ENCODE measurements at places on chromosomes 1 and 21.

GRCh38 chr1:44015206-44015605 is 16.1 kb downstream of the SLC6A9 start:
- DNase-seq = no peak

GRCh38 chr1:34162852-34163766 is 1.9 kb downstream of the CSMD2 start:
- peak; percentile 87 for DNase-seq

- DNase-seq = no peak
Measured at GRCh38 chr1:179129702-179130473, 48.0 kb downstream of the TOR3A start.

DNA sequence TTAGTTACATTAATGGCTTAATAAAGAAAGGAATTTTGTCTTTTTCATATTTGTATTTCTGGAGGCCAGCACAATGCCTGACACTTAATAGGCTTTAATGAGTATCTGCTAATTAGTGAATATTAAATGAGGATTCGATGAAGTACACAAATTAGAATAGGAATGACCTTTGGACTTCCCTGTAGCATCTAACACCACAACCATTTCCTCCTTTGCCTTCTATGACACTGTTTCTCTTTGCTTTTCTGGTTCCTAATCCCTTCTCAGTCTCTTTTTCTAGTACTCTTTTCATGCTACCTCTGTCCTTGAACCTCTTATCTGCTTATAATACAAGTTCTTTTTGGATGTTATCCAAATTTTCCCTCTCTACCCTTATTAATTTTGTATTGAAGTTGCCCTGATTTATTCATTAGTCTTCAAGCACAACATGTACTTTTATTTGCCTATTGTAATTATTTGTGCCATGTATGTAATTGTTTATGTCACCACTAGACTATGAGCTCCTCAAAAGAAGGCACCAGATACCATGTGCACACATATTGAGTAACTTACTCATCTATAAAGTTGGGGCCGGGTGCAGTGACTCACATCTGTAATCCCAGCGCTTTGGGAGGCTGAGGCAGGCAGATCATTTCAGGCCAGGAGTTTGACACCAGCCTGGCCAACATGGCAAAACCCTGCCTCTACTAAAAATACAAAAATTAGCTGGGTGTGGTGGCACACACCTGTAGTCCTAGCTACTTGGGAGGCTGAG is 23.8 kb downstream of the RPS27 start:
- DNase-seq = peak; percentile 19

DNA sequence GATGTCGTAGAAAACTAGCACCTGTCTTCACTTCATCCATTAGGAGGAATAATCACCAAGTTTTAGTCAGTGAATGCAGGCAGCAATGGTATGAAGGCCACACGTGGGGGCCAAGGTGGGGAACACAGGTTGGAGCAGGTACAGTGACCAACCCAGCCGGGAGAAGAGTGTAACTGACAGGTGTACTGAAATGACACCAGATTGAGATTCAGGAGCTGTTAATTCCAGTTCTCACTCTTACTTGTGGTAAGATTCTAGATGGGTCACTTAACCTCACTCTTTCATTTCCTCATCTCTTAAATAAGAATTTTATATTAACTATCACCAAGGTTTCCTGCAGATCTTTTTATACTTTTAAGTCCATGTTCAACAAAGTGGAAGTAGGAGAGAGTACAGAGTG is 206.2 kb upstream of the PTBP2 start:
- no peak for DNase-seq

GRCh38 chr1:35557118-35557610 is at the start of gene KIAA0319L:
KIAA0319L (minus strand) TSS chr1:35557403; CDS start chr1:35554491, 2,912 bp downstream.
- DNase-seq = no peak

DNA sequence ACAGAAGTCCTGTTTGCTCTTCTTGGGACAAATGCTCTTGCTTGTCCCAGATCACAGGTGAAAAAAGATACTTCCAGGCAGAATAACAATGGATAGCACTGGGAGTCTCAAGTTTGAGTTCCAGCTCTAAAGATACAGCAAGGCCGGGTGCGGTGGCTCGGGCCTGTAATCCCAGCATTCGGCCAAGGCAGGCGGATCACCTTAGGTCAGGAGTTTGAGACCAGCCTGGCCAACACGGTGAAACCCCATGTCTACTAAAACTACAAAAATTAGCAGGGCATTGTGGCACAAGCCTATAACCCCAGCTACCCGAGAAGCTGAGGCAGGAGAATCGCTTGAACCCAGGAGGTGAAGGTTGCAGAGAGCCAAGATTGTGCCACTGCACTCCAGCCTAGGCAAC is 337.6 kb downstream of the SMYD3 start:
- no peak for DNase-seq

DNA sequence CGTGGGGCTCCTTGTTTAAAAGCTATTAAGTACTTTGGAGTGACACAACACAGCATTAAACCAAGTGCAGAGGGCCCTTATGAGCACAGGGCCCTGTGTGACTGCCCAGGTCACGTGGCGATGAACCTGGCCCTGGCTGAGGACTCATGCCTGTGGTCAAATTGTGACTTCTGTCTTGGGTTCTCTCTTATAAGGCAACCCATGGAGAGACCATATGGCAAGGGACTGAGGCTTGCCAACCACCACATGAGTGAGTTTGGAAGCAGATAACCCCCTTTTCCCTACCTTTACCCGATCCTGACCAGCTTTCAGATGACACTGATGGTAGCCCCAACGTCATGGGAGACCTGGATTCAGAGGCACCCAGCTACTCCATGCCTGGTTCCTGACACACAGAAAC is 140.5 kb downstream of the ZBTB18 start:
- no peak for DNase-seq

- no peak for DNase-seq
Measured at GRCh38 chr1:75461808-75462325, 149.0 kb downstream of the SLC44A5 start.

GRCh38 chr1:23791516-23792047 is 637 bp downstream of the LYPLA2 start:
- DNase-seq = no peak

DNA sequence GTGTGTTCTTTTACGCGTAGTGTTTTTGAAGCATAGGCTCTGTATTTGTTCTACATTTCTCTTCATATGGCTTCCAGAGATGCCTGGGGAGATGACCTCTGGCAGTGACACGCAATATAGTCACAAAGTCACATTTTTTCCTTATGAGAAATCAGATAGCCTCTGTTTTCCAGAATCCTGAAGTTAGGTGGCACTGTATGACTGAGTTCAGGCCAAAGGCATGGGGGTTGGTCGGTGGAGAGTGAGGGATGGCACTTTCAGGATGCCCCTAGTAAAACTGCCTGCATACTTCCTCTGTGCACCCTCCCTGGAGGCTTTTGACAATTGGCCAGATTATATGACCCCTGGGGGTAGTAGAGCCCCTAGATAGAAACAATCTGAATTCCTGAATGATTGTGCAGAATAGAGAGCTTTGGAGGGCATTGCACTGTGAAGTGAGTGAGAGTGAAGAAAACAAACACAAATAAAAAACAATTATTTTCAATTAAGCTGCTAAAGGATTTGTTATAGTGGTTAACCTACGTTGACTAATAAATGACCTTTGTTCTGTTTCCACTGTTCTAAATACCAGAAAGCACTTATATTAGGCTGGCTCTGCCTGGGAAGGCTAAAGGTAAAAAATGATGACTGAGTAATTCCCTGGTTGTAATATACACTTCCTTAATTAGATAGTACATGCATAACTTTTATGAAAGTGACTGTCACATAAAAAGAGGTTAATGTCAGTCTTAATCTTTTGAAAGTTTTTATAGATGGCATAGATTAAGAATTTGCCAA is 1660.8 kb downstream of the PLA2G4A start:
- no peak for DNase-seq

GRCh38 chr1:8352471-8352845 is 34.5 kb downstream of the SLC45A1 start:
- no peak for DNase-seq

DNA sequence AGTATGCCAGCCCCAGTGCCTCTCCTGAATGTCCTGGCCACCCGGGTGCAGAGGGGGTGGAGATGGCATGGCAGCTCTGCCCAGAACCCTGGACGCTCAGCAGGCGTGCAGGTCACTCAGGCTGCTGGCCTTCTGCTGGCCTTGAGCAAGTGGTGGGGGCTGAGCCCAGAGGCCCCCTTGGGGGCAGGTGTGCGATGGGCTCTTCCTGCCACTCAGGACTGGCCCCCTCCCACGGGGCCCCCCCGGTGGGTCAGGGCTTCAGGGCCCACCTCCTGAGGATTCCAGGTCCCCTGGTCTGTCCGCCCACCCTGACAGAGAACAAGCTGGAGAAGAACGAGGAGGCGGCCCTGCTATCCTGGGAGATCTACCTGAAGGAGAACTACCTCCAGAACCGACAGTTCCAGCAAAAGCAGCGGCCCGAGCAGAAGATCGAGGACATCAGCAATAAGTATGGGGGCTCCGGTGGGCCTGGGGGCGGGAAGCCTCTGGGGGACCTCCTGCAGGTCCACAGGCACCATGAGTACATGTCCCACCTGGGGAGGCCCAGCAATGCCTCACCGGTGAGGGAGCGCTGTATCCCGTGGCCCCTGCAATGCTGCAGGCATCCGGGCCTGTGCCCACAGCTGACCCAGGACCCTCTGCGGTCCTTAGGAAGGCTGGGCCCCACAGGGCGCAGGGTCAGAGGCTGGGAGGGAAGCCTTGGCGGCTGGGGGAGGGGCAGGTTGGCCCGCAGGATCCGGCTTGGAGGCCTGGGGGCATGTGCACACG is 37.0 kb upstream of the LRRC3 start:
- no peak for DNase-seq

GRCh38 chr1:37473431-37474045 is 842 bp upstream of the ZC3H12A start:
- no peak for DNase-seq

- no peak for DNase-seq
Measured at GRCh38 chr21:42057851-42058437, 13.2 kb upstream of the UMODL1 start.

GRCh38 chr1:96722958-96723357 is 1.4 kb downstream of the PTBP2 start:
- DNase-seq = no peak

DNA sequence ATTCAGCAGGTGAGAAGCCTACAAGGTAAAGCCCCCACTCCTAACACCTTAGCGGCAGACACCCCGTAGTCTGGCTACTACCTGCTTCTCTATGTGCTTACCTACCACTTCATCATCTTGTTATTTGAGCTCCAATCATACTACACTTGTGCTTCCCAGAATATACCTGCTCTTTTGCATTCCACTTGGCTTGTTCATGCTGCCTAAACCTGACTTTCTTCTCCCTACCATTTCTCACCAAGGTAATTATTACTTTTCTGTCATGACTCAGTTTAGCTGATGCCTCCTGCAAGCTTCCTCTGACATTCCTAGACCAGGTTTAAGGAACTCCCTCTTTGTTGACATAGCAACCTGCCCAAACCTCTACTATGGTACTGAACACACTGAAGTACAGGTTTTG is 495.6 kb upstream of the C1orf87 start:
- no peak for DNase-seq

GRCh38 chr1:109312978-109313775 is 6.4 kb upstream of the MYBPHL start:
- DNase-seq = no peak

DNA sequence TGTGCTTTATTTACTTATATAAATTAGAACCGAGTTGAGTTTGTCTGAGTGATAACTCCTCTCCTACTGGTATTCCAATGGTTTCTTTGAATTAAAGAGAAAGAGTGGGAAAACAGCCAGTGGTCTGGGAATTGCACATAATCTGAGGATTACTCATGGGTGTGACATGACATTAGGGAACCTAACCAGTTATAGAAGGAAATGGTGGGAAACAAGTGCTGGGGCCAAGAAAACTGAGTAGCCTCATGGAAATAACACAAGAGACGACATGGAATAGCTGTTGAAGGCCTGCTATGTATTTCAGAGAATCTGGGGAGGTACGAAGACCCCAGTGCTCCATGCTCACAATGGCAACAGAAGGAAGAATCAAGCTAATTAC is 41.8 kb upstream of the LRRC52 start:
- no peak for DNase-seq

DNA sequence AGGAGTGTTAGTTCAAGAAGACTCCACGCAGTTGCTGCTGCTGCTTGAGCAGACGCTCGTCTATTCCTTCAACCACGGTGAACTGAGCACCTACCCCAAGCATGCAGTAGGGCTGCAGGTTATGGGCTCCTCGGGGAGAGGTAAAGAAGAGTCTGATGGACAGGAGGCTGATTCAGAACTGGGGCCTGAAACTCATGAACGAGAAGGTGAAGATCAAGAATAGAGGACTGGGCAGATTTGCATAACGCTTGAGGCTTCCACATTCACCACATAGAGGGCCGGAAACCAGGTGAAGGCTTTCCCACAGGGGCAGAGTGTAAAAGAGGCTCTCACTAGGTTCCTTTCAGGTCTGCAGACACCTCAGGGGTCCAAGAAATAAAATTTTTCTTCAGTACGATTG is 9.1 kb downstream of the ABCA4 start:
- no peak for DNase-seq

DNA sequence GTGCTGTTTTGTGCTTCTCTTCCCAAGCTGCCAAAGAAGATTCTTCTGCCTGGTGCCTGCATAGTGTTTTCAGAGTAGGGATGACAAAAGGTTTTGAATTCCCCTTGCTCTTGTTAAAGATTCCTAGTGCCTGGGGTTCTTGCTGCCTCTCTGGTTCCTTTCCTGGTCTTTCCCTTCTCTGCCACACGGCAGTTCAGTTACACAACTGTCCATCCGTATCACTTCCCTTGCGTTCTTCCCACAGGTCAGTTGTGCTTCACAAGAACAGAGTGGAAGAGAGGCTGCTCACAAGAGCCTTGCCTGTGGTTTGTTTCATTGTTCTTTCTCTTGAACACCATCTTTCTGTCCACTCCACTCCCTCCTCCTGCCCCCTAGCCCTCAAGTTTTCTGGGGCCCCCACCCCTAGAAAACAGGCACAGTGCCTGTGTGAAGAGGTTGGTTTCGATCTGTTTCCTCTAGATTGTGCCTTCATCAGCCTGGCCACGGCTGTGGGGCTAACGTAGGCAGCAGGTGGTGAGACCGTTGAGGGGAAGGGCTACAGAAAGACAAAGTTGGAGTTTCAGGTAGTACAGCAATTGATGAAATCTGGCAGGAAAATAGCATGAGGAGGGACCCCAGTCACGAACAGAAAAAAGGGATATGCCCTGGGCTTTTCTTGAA is 5.8 kb downstream of the VASH2 start:
- no peak for DNase-seq

DNA sequence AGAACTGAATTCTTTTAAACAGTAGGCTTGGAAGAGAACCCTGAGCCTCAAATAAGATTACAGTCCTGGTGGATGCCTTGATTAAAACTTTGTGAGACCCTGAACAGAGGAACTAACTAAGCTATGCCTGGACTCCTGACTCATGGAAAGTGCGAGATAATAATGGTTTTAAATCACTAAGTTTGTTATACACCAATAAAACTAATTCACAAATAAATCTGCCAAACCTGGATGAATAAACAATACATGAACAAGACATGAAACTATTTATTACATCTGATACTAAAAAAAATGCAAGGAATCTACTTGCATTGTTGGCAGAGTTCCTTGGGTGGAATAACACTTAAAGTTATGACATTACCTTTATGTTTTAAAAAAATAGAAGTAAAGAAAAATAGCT is 118.4 kb downstream of the PIGK start:
- DNase-seq = no peak

All from AG04449 (cell line).